ENCODE measurements at places on chromosomes 6 and 20.

GRCh38 chr6:26250698-26251044 lies 114.3 kb upstream of the BTN3A2 start:
- DNase-seq, result no peak

DNA sequence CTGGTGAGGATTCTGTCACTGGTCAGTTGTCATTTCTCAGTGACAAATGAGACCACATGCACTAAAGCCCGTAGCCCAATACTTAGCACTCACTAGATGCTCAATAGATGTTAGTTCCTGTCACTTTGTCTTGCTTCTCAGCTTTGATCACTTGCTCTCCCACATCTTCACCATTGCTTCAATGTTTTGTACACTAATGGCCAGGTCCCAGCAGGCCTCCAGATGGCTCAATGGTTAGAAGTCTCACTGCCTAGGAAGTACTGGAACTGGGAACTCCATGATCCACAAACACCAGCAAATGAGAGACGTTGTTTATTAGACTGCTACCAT lies 502.8 kb upstream of the JARID2 start:
- DNase-seq, result no peak

DNA sequence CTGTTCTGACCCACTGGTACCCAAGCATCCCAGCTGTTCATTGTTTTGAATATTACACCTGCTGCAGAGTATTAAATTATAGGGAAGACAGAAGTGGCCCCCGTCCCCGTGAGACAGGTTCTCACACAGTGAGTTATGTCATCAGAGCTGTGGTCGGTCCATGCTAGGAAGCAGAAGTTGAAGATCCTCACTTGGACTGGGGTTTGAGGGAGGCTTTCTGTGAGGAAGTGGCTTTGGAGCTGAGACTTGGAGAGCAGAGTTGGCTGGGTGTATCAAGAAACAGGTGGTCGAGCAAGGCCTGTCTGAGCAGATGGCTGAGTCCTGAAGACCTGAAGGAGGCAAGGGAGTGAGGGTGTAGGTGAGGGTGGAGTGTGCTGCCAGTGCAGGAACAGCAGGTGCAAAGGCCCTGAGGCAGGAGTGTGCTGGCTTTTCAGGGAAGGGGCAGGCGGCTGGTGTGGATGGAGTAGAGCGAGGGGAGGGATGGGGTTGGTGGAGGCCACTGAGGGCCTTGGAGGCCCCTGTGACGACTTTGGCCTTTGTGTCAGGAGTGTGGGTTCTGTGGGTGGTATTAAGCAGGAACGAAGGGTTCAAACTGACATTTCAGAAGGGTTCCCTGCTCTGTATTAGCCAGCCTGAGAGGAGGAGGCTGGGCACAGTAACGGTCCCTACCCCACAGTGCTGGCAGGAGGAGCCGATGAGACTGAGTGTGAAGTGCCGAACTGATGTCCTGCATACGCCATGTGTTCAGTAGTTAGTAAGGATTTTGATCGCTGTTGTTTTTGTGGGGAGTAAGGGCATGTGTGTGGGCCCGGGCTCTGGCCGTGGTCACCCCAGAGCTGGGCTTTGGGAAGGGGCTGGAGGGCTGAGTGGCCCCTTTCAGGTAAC lies 11.8 kb downstream of the SRC start:
- DNase-seq, result no peak

DNA sequence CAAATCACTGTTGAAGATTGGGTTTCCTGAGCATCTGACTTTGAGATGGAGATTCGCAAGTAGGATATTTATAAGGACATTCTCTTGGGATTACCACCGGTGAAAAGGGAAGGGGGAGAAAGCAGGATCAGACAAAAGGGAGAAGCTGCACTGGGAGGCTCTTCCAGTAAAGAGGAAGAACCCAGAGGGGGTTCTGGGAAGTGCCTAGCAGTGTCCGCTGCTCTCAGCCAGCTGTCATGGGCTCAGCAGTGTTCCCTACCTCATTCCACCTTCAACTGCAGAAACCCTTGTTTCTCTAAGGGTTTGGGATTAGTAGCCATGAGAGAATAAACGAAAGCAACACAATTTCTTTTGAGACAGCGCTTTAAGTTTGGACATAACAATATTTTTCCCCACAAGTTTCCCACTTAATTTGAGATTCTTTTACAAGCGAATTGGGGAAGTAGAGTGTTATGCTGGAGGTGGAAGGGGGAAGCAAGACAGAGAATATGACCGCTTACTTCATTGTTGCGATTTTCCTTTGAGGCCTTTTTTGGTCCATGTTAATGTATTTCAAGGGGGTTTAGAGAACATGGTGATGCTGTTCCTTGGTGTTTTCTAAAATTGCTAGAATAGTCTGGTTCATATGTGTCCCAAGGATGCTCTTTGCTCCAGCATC lies 154.5 kb upstream of the SCGN start:
- DNase-seq, result no peak

DNA sequence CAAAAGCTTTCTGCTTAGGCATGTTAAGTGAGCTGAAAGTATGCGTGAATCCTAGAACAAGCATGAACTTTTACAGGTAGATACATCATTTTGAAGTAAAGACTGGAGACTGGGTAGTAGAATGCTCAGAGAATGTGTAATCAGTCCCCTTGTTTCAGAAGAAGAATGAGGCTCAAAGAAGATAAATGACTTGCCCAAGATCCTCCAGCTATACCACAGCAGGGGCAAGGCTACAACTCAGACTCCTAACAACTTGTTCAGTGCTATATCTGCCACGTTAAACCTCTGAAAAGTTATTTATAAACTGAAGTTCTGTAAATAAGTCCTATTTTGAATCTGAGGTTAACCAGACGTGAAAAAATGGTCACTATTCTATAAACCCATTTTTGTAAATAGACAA lies 2.9 kb downstream of the RIPOR2 start:
- no peak for DNase-seq

DNA sequence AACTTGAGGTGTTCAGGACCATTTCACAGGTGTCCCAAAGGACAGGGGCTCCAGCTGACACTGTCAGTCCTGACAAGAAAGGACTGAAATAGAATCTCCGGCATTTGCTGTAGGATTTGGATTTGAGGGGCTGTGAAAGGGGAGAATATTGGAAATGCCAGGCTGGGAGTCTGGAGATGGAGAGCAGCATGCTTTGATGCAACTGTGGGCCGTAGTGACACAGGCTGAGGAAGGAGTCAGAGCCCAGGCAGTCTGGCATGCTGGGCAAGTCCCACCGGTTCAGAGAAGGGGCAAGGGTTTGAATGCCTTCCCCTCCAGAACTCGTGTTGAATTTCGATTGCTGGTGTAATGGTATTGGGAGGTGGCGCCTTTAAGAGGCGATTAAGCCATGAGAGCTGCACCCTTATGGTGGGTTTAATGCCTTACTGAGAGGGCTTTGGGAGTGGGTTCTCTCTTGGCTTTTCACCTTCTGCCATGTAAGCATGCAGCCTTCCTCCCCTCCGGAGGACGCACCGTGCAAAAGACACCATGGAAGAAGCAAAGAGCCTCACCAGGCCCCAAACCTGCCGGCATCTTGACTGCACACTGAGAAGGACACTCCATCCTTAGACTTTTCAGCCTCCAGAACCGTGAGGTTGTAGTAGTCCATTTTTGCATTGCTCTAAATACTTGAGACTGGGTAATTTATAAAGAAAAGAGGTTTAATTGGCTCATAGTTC lies 9.4 kb upstream of the PYGB start:
- DNase-seq, result no peak
